ENCODE measurements at places on chromosomes 4 and X.

GRCh38 chr4:38411981-38412536 lies 251.9 kb upstream of the KLF3 start:
- DNase-seq: no peak

DNA sequence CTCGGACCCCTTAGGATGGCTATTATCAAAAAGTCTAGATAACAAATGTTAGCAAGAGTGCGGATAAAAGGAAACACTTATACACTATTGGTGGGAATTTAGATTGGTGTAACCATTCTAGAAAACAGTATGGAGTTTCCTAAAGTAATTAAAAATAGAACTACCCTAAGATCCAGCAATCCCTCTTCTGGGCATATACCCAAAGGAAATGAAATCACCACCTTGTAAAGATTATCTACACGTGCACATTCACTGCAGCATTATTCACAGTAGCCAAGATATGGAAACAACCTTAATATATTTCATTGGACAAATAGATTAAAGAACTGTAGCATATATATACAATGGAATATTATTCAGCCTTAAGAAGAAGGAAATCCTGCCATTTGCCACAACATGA lies 462.4 kb downstream of the IQCM start:
- no peak for DNase-seq

DNA sequence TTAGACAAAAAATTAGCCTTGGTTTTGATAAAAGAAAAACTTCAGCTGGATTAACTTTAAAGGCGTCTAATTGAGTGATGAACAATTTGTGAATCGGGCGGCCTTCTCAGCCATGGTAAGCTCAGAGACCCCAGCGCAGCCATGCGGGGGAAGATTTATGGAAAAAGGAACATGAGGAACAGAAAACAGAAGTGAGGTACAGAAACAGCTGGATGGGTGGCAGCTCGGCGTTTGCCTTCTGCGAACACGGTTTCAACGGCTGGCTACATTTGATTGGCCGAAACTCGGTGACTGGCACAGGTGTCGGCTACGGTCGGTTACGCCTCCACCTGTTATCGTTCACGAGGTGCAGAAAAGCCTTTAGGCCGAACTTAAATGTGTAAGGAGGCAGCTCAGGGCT lies 401.4 kb upstream of the FAT1 start:
- DNase-seq: no peak

DNA sequence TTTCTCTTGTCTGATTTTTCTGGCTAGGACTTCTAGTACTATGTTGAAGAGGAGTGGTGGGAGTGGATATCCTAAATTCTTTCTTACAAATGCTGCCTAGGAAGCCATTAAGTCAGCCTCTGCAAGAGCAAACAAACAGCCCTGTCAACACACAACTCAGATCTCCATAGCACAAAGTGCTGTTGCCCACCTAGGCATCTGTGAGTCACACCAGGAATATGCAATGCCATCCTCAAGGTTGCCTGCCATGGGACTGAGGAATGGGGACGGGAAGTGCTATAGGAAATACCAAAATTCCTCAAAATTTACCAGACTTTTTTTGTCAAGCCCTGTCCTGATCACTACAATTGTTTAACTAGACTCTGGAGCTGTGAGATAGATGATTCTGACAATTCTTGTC lies 466.9 kb downstream of the FSTL5 start:
- no peak for DNase-seq

- no peak for DNase-seq
Observed at GRCh38 chr4:139575072-139575471, 19.1 kb upstream of the SETD7 start.
